Neuronal stem cell (in vitro differentiated cells): ENCODE measurements at places on chromosomes 12 and 14.

- DNase-seq, result no peak
These were observed 43.3 kb downstream of the IQSEC3 start for GRCh38 chr12:109872-110271.

DNA sequence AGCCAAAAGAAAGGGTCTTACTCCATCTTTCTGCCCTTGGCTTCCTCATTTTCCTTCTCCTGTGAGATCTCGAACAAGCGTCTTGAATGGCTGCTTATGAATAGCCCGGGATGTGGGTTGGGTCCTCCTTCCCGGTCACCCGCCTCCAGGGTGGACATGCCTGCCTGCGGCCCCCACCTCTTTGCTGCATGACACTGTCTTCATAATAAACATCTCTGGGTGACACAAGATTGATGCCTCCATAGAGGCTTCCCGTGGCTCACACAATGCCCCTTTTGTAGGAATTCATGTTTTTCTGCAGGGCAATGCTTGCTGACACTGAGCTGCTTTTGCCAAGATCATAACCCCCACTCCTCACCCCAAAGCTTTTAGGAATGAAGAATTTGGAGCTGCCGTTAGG lies 125.9 kb downstream of the ZNF664 start:
- no peak for DNase-seq

GRCh38 chr12:57815177-57816000 lies 3.1 kb downstream of the AVIL start:
- no peak for DNase-seq

- no peak for DNase-seq
These were observed 1.0 kb upstream of the TIMELESS start for GRCh38 chr12:56450241-56450640.

- DNase-seq, result no peak
These were observed 55.9 kb downstream of the PHLDA1 start for GRCh38 chr12:75975702-75976101.

DNA sequence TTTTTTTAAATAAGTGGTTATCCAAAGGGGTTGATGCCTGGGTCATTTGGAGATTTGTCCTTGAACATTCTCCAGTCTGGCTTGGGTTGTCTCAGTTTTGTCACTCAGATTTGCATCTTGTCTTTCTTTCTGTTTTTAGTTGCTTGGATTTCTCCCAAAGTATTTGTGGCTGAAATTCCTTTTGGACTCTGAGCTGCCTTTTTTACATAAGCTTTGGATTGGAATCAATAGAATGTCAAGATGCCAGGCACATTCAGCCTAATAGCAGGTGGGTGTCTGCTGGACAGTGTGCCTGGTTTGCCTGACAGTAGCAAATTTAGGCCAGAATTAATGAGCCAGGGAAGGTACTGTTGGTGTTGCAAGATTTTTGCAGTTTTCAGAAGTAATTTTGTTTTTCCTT lies 50.0 kb downstream of the FLRT2 start:
- no peak for DNase-seq

DNA sequence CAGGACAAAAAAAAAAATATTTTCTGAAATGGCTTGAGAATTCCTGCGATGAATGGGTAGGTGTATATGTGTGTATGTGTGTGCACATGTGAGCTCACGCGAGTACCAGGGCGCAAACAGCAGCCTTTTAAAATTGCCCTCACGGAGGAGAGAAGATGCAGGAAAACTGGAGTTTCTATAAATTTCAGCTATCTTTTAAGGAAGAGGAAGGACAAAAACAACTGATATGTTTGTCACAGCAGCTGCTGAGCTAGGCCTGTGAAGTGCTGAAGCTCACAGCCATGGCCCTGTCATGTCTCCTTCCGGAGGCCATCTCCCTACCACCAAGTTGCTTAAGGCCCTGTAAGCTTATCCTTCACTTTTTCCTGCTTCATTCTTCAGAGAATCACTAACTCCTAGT lies 40.8 kb downstream of the DUSP16 start:
- DNase-seq, result no peak

DNA sequence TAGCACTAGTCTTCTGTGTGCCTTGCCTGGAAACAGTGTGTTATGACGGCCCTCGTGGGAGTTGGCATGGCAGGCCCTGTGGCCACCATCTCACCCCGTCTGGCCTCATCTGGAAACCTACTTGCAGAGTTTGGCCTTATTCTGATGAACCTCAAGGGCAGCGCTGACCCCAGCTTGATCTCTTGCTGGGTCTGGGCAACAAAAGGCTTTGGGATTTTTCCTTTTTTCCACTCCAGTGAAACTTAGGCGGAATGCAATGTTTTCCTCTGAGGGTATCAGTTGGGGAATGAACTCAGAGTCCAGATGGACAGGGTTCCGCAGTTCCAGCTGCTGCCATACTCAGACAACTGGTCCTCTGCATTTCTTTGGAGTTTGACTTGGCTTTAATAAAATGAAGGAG lies 15.9 kb downstream of the CACNA1C start:
- no peak for DNase-seq

GRCh38 chr14:87067061-87067460 lies 925.9 kb downstream of the GALC start:
- DNase-seq, result no peak

GRCh38 chr14:33191855-33192254 lies 253.2 kb downstream of the NPAS3 start:
- no peak for DNase-seq
